Activated CD4-positive, CD25-positive, alpha-beta regulatory T cell treated with anti-CD3 and anti-CD28 coated beads, Interleukin-2, amount 50 U/mL, for 72 hours (primary cell): ENCODE measurements at places on chromosomes 4 and X.
A peak's percentile ranks its signal among the peaks of the same experiment; 100 is the strongest.

DNA sequence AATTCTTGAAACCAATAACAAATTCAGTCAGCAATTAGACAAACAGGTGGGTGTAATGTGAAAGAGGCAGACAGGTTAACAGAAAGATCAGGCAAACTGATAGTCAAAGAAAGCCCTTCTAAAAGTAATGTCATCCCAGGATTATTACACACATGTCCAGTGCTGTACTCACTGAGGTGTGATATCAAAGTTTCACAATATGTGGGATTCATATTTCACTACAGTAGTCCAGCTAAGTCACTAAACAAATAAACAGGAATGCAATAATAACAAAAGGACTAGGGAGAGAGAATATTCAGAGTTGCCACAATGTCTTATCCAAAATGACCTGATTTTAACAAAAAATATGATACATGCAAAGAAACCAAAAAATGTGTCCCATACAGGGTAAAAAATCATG is 787.5 kb downstream of the FSTL5 start:
- no peak for DNase-seq

GRCh38 chrX:30851449-30851848 is 37.6 kb downstream of the TAB3 start:
- no peak for DNase-seq

DNA sequence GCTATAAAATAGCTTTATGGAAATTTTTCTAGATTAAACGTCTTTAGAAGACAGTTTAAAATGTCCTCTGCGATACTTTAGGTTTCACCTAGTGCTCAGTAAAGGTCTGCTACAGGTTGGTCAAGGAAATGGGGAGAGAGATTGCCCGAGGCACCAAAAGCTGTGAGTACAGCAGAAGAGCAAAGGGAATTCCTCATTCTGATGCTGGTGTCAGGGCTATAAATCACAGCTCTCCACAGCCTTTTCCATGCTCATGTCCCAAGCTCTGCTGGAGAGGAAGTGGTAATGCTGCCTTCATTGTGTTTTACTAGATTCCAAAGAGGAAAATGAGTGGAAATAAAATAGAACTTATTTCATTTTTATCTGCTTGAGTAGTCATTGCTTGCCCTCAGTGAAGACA is 2060.4 kb downstream of the ARAP2 start:
- DNase-seq, result no peak

- no peak for DNase-seq
These were observed 18.4 kb downstream of the PLS3 start for GRCh38 chrX:115579327-115579726.

- no peak for DNase-seq
These were observed 172.6 kb downstream of the AMELX start for GRCh38 chrX:11465648-11466411.

GRCh38 chr4:36152735-36153134 is 91.6 kb downstream of the ARAP2 start:
- no peak for DNase-seq

GRCh38 chr4:98662626-98663225 is 4.3 kb upstream of the TSPAN5 start:
- peak; percentile 45 for DNase-seq

- no peak for DNase-seq
These were observed 24.2 kb downstream of the IQSEC2 start for GRCh38 chrX:53257166-53257565.

- no peak for DNase-seq
These were observed 21.0 kb downstream of the SAT1 start for GRCh38 chrX:23803931-23804381.

GRCh38 chr4:142631836-142632235 is 214.3 kb downstream of the INPP4B start:
- no peak for DNase-seq

- no peak for DNase-seq
These were observed 169.7 kb downstream of the PDHA2 start for GRCh38 chr4:96009427-96010119.

GRCh38 chr4:145071560-145071959 is 26.4 kb downstream of the ANAPC10 start:
- DNase-seq, result no peak

- no peak for DNase-seq
These were observed 2.7 kb downstream of the TSPYL2 start for GRCh38 chrX:53084863-53085262.

- DNase-seq, result no peak
These were observed 1803.6 kb upstream of the PCDH7 start for GRCh38 chr4:28916585-28916984.

DNA sequence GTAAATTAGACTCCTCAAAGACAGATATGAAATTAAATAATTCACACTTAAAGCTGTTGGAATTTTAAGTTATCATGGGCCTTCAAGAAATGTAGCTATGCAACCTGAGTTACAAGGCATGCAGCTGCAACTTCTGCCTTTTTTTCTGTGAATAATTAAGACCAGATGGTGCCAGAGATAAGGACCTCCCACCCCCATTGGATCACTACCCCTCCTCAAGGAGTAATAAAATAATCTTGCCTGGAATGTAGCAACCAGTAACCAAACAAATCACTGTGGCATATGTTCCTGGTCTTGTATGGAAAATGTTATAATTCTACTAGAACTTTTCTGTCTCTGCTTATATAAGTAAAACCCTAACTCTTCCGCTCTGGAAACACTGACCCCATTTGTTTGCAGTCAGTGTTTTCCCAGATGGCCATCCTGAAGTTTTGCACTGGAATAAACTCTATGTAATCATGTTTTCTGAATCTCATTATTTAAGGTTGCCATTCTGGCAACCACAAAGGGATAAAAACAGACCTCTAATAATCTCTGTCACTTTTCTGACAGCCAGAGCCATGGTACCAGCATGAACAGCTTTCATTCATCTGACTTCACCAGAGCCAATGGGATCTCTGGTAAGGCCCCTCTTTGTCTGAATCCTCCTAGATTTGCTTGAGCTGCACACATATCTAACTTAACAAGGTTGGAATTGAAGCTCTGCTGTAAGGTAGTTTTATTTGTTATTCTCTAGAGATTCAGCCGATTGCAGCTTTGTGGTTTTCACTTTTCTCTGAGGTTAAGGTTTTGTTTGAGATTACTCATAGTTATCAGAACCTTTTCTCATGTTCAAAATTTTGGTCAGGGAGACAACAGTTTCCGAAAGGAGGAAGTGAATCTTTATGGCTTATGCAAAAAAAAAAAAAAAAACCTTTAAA is 274.6 kb downstream of the NAF1 start:
- no peak for DNase-seq

DNA sequence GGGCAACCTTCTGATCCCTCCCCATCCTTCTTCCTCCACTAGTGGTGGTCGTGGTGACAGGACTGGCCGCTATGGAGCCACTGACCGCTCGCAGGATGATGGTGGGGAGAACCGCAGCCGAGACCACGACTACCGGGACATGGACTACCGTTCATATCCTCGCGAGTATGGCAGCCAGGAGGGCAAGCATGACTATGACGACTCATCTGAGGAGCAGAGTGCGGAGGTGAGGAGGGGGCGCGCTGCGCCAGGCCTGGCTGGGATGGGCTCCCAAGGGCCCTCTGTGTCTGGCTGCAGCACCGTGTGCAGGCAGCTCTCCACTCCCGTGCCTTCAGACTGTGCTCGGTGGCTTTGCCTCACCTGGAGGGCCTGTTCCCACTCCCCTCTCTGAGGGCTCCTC is 24.3 kb downstream of the RBM10 start:
- DNase-seq, result no peak

DNA sequence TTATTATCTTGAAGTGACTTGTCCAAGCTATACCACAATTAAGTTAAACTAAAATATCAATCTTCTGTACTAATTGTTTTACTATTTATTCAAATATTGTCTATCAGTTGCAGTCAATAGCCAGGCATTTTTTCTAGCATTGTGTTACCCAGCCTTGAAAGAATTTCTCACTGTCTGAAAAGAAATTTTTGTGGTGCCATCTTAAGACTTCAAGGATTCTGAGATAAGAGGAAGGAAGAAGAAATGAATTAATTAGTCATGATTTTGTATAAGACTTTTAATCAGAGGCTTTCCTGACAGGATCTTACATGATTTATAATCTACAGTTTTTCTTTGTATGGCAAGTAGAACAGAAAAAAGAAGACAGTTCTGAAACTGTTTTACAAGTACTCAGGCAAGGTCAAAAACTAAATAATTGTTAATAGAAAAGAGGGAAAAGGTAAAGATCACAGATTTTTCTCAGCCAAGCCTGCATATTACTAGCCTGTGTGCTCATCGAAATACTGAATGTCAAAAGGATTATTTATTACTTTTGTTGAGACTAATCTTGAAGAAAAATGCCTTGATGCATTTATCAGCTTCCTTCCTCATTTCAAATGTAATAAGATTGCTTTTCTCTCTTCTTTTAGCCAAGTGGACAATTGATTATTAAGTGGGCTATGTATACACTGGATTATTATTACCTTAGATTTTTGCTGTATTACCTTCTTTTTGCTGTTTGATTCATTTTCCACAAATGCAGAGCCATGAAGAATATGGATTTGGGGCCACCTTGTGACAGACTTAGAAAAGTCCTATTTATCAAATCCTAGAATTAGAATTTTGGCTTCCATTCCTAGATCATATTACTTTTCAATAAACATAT is 53.8 kb downstream of the CXCL1 start:
- DNase-seq, result no peak

- no peak for DNase-seq
These were observed 2.2 kb downstream of the GRID2 start for GRCh38 chr4:92305878-92306520.

GRCh38 chr4:6086846-6087245 is 68.6 kb upstream of the C4orf50 start:
- DNase-seq, result no peak

GRCh38 chr4:174071595-174071994 is 211.9 kb downstream of the FBXO8 start:
- no peak for DNase-seq

DNA sequence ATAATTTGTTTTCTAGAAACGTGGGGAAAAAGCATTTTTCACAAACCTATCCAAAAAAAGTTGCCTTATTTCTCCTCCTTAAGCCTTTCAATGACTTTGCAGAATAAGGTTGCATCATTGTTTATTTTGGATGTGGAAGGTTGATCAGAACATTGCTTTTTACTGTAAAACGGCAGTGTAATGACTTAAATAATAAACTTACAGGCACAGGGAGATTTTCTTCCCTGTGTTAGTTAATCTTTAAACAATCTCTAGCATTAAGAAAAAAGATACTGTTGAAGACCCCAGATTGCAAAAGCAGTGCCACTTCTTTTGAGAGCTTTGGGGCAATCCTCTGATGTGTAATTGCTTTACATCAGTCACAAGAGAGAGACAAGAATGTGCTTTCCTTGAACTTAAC is 153.4 kb downstream of the ARX start:
- DNase-seq, result no peak

DNA sequence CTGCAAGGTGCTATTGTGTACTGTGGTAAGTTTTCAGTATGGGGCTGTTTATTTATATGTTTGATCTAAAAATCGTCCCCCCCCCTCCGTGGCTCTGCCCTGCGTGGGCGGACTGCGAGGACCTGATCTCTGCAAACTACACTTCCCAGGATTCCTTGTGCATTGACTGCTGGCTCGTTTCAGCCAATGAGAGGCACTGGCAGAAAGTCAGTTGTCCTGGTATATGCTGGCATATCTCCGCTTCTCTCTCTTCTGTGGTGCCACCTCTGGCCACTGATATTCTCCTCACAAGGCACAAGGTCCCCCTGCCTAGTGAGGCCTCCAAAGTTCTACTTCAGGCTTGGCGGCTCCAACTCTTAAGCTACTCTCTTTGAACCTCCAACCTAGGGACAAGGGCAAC is 168.8 kb upstream of the ZFP42 start:
- no peak for DNase-seq
